ENCODE measurements at places on chromosomes 7 and 10.

GRCh38 chr10:71747039-71747531 is 26.2 kb downstream of the VSIR start:
- no peak for DNase-seq

DNA sequence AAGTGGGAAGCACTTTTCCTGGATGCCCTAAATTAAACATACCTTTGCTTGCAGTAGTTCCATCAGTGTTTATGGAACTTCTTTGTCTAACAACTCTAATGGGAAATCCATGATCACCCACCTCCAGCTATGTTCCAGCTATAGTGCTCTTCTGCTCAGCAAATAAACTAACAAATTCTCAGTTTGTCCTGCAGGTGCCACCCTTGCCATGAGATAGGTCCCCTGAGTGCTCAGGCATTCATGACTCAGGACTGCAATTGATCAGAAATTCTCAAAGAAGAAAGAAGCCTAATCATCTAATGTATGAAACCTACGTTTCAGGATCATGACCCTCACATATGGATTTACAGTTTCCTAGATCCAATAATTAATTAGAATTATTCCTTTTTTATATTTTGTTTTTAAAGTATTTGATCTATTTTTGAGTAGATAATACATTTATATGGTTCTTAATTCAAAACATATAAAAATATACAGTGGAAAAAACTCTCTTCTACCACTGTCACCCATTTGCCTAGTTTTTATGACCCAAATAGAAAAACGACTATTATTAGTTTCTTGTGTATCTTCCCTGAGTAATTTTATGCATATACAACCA is 48.7 kb upstream of the DYNC1I1 start:
- DNase-seq: no peak

- no peak for DNase-seq
Measured at GRCh38 chr7:137992104-137992549, 9.8 kb downstream of the CREB3L2 start.

DNA sequence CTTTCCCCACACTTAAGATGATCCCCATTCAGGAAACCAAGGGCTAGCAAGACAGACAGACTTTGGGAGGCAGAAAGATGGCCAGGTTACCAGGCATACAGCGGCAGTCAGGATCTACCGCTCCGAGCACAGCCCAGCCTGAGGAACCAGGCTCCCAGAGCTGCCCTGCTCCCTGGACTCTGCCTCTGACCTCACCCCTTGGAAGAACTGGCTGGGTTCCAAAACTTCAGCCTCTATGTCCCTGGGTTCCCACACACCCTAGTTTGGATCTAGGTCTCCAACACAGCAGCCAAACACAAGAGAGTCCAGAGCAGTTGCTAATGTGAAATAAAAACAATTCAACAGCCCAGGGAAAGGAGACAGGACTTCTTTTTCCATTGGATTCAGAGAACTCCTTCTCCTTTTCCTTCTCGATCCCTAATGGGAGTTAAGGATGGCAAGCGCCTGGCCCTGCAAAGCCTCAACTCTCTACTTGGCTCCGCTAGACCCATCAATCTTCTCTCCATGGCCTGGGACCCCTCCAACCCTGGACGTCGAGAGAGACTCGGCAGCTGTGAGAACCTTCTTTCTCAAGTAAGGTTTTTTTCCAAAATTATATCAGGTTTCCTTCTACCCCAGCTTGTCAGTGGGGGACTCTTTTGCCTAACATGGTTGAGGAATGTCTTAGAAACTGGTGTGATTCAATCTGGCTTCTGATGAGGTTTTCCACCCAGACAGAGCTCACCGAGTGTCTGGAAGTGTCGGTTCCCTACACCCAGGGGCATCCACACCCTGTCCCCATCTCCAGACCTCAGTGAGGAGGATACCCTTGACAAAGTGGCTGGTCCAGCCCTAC is 219.6 kb downstream of the KCNMA1 start:
- no peak for DNase-seq

- DNase-seq: no peak
Measured at GRCh38 chr7:6436385-6436685, 11.4 kb downstream of the DAGLB start.

DNA sequence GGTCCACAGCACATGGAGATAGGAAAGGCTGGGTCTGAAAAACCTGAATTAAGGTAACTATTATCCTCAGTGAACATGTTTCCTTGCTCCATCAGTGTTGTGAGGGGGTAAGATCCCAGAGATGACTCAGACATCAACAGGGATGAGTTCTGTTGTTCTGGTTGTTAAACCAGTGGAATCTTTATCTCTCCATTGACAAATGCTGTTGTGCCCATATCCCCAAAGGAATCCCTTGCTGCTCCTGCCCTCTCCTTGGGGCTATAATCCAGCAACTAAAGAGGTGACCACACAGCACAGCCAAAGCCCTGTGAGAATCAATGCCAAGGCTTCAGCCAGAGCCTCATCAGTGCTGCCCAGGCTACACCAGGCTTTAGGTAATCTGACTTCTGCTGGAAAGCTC is 113.4 kb downstream of the JAZF1 start:
- DNase-seq: no peak

DNA sequence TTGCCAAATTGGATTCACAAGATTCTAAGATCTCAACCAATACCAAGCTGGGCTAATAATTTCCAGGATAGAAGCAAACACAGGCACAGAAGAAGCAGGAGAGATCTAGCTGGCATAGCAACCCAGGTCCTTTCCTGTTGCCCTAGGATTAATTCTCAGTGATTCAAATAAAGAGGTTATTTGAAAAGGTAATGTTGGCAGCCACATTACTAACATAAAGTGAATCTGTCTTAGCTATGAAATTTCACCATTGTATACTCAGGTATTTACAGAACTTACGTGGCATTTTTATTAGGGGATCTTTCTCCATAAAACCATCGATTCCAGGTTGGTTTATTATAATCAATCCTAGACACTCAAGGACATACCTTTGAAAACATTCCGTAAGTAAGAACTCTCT is 379.3 kb upstream of the POM121L12 start:
- DNase-seq: no peak

GRCh38 chr7:81990395-81990794 is 220.5 kb upstream of the HGF start:
- no peak for DNase-seq

DNA sequence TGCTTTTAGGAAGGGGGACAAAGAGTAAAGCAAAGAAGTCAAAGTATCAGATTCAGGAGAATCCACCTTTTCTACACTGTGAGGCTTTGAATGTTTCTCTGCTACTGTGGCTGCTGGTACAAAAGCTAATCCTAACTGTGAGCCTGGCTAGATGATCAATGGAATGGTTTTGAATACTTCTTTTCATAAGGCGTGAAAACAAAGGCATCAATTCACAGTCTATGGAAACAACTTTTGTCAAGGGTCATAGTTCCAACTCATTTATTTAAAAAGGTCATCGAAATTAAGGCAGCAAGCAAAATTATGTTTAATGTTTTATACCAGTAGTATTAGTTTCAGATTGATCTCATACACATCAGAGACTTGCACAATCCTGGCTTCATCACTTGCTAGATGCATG is 118.1 kb downstream of the CTTNBP2 start:
- no peak for DNase-seq

- DNase-seq: no peak
Measured at GRCh38 chr7:149845257-149845980, 7.2 kb downstream of the ZNF862 start.

GRCh38 chr7:31171216-31171785 is 119.2 kb downstream of the ADCYAP1R1 start:
- no peak for DNase-seq

DNA sequence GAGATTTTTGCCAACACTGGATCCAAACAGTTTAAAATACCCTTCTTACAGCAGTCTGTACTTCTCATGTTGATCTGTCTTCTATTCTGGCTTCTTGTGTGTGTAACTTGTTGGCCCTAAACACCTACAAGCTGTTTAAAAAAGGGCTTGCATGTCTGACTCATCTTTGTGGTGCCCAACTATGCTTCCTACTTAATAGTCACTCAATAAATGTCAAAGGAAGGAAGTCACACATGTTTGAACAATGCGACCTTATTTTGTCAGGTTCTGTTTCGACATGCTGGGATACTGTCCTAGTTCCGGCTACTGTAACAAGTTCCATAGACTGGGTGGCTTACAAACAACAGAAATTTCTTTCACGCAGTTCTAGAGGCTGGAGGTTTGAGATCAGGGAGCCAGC is 9.4 kb upstream of the GRK5 start:
- DNase-seq: no peak

GRCh38 chr7:101868191-101868950 is 50.9 kb downstream of the CUX1 start:
- DNase-seq: no peak

GRCh38 chr7:99617192-99617781 is 541 bp downstream of the ZSCAN25 start:
- no peak for DNase-seq

DNA sequence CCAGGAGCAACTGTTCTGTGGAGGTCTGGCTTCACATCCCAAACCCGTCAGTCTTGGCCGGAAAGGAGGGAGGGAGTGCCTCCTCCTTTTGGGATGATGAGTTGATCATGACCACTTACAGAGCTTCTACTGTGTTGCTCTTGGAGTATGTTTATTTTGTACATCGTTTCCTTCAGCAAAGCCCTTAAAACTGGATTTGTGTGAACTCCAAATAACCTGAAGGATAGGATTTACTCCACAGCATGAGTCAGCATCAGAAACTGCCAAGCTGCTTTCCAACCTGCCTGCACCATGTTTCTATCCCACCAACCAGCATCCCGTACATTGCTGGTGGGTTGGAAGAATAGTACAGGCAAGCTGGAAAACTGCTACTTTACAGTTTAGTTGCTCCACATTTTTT is 3.5 kb downstream of the CCDC201 start:
- DNase-seq: no peak

DNA sequence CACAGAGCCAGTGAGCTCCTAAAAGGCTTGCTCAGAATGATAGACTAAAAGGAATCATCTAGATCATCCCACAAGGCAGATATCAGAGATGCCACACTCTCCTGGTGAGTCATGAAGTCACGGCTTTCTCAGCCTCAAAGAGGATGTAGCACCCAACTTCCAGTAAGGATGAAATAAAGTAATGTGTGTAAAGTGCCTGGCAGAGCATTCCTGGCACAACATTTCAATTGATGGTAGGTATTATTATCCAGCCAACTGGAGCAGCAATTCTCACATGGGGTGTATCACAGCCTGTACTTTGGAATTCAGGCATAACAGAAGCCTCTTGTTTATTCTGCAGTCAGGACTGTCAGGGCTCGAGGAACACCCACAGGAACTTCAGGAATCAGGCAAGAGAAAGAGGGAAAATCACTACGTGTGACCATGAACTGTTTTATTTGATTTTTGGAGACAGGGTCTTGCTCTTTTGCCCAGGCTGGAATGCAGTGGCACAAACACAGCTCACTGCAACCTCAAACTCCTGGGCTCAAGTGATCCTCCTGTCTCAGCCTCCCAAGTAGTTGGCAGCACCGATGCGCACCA is 5.3 kb upstream of the NAT16 start:
- no peak for DNase-seq

DNA sequence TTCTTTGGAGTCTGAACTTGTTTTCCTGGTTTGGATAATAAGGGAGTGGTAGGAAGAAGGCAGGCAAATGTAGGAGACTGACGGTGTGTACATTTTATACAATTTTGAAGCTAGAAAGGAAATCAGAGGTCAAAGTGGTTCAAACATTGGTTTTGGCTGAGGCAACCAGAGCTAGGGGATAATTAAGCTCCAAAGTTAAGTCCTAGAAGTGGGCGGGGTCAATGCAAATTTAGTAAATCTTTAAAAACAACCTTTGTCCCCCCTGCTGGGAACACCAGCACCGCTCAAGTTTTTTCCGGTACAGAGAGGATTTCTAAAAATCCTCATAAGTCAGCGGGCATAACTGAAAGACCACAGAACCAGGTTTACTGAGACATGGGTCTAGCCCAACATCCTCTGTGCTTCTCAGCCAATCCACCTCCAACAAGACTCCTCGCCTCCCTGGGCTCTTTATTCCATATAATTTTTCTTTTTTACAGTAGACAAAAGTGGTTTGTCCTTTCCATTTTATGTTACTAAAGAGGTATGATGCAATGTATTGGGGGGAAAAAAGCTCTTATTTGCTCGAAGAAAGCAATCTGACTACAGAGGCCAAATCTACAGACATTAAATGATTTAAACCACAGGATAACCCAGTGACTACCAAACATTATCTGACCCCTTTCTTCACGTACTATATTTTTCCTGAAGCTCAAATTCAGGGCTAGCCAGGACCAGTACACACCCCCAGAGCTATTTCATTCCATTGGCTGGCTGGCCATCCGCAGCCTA is 1.6 kb downstream of the GLUD1 start:
- no peak for DNase-seq

DNA sequence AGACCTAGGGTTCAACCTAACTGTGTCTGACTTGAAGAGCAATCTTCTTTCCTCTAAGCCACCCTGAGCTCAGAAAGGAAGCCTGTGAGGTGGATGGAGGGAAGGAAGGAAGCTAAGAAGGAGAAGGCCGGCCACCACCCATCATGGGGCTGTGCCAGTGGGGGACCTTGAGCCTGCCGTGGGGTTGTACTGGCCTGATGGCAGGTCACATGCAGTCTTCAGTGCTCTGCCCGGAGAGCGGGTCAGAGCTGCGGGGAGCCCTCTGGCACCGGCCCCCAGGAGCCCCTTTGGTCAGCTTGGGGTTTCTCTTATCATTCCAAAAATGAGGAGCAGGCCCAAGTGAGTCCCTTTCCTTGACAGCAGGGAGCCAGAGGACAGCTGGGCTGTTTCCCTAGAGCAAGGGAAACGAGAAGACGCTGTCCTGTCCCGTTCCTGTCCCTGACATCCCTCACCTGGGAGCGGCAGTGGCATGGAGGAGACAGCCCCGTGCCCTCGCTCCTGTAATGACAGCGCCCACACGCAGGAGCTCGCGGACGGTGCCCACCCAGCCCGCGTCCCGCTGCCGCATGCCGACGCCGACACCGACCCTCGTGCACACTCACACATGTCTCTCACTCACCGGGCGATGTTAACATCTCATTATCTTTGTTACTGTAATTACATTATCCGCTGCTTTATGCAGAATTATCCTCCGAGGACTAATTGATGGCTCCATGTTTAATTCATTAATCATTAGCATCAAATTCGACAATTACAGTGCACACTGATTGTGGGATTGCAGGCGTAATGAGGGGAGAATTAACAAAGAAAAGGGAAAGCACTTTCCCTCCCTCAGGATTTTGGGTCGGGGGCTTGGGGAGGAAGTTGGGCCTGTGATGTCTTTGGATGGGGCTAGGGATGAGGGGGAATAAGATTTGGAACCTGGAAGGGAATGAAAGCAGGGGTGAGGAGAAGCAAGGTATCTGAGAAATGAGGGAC is 31.3 kb downstream of the GBX1 start:
- no peak for DNase-seq

GRCh38 chr7:17600340-17600752 is 301.9 kb downstream of the AHR start:
- no peak for DNase-seq

GRCh38 chr7:137953665-137954470 is 48.0 kb downstream of the CREB3L2 start:
- DNase-seq: no peak

DNA sequence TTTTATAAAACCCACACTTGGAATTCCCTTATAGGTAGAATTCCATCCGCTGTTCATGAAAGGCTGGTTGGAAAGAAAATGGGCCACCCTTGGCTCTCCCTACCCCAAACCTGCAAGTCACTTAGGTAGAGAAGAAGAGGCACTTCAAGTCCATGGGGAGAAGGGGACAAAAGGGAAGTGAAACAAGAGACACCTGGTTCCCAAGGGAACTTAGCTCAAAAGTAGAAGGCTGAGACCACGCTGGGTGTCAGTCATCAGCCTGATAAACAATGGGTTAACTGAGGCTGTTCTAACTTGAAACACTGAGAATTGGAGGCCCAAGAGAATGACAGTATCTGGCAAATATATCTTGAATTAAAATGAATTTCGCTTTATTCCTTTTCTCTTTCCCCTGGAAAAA is 330.8 kb upstream of the NFE2L3 start:
- DNase-seq: no peak

GRCh38 chr10:129760416-129760815 is 203.7 kb downstream of the EBF3 start:
- no peak for DNase-seq
